ENCODE measurements at places on chromosomes 6 and 20.

DNA sequence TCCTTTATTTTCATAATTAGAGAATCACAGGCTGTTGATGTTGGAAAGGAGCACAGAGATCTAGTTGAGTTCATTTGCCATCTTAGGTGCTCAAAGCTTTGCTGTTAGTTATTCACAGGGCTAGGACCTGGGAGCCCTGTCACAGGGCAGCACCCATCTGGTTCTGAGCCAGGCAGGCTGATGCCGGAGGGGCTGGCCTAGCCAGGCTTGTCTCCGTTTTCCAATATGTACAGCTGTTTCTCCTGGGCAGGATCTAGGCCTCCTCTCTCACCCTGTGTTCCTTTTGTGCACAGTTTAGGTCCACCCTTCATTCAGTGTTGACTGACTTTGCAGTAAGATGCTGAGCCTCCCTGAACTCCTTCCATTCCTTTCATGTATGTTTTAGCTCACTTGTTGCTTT is 33.4 kb downstream of the LRRC1 start:
- DNase-seq: no peak

- DNase-seq: no peak
Measured at GRCh38 chr6:2412731-2413130, 167.3 kb upstream of the GMDS start.

DNA sequence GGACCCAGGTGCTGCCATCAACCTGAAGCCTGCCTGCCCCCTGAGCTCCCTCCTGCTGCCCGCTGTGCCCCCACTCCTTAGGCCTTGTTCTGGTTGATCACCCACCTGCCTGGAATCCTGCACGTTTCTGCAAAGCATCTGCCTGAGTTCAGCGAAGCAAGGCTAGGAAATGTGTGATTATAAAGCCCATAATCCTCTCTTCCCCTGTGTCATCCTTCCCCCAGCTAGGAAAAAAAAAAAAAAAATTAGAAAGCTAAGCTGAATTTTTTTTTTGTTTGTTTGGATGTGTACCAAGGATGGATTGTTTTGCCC is 93.2 kb downstream of the FOXA2 start:
- DNase-seq: no peak

DNA sequence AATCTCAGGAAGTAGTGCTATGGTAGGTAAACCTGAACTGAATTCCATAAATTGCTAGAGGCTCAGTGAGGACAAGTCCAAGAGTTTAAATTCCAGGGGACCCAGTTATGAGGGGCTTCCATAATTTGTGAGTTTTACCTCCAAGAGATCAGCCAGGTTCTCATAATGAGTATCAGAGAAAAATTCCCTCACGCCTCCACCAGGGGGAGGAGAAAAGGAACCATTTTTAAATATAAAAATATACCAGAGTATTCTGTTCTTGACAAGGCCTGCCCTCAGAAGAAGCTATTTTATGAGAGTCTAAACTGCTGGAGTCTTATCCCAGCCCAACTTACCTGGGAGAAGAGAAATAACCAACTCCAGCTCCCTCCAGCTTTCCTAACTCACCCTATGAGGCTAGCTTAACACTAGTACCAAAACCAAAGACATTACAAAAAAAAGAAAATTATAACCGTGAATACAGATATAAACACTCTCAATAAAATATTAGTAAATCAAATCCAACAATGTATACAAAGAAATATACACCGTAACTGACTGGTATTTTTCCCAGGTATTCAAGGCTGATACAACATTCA is 158.7 kb downstream of the TFAP2A start:
- DNase-seq: no peak

GRCh38 chr6:89379281-89379680 is 26.8 kb upstream of the UBE2J1 start:
- no peak for DNase-seq

GRCh38 chr6:18712595-18712994 is 325.4 kb downstream of the RNF144B start:
- DNase-seq: no peak

DNA sequence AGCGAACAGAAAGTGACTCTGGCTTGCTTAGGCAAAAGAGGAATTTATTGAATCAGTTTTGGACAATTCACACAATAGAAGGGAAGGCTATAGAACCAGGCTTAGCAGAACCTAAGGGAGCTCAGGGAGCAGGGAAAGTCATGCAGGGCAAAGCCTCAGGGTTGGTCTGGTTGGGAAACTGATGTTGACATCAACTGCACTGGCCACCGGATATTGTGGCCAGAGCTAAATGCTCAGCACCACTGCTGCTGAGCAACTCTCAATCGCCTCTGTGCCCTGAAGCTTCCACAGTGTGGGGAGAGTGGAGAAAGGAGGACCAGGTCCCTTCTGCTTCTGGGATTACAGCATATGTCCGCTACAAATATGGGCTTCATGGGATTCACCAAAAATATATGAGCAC is 93.3 kb upstream of the GCM1 start:
- no peak for DNase-seq

DNA sequence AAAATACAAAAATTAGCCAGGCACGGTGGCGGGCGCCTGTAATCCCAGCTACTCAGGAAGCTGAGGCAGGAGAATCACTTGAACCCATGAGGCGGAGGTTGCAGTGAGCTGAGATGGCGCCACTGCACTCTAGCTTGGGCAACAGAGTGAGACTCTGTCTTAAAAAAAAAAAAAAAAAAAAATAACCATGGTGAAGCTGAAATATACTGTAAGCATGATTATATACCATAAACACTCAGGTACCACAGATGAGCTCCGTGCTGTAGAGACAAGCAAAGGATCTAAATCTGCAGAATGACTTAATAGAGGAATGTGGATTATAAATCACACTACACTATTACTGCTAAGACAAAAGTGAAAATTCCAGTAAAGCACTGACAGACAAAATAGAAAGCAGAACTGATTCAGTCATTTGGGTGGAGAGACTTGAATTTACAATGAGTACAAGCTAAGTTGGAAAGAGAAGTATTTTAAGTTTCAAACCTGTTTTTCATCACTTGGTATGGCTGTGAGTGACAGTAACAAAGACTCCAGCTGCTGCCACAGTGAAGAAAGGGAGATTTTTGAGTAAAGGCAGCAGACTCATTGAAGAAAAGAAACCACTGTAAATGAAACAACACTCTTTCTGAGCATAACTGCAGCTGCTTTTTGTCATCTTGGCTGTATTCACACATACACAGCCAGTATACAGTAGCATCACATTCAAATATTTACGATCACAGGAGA is 322.1 kb downstream of the RNGTT start:
- peak; percentile 18 for DNase-seq

- no peak for DNase-seq
Measured at GRCh38 chr6:1790684-1791083, 181.0 kb downstream of the FOXC1 start.

GRCh38 chr20:19802492-19803158 is 44.6 kb downstream of the RIN2 start:
- DNase-seq: no peak

DNA sequence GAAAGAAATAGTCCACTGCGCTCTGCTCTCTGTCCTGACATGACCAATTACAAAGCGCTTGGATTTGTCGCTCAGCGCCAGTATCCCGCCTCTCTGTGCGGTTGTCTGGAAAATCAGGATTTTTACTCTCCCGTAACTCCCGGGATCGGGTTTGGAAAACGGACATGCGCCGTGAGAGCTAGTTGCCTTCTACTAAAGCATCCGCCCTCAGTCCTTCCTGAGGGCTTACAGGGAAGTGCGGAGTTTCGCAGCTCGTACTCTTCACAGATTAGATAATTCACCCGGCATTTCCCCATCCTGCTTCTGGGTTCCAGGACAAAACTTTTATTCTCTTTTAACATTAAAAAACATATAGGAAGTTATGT is 427 bp upstream of the MKKS start:
- peak; percentile 99 for DNase-seq

DNA sequence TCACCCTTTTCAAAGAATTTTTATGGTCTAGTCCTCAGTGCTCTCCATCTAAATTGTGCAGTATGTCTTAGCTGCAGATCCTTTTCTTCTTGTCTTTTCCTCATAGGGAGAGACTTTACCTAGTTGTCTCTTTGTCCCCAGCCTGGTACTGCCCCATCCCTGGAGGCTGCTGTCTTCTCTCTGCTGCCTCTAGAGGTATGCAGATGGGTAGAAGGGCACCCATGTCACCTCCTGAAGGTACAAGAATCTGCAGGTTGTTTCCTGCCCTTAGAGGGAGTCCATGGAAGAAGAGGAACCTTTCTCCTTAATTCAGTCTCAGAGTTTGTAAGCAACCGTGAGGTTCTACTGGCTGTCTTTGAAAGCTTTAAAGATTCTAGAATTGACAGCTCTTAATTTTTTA is 39.1 kb downstream of the MCM8 start:
- no peak for DNase-seq

GRCh38 chr20:63740627-63741353 is 1.2 kb downstream of the SLC2A4RG start:
- DNase-seq: peak; percentile 67

GRCh38 chr6:89284963-89285735 is 29.9 kb downstream of the GABRR2 start:
- no peak for DNase-seq

GRCh38 chr20:36498386-36499179 is 42.7 kb upstream of the MYL9 start:
- no peak for DNase-seq

- DNase-seq: no peak
Measured at GRCh38 chr20:39627765-39628164, 665.6 kb downstream of the DHX35 start.

- DNase-seq: peak; percentile 19
Measured at GRCh38 chr6:27693766-27694546, 218.2 kb downstream of the OR2B2 start.

DNA sequence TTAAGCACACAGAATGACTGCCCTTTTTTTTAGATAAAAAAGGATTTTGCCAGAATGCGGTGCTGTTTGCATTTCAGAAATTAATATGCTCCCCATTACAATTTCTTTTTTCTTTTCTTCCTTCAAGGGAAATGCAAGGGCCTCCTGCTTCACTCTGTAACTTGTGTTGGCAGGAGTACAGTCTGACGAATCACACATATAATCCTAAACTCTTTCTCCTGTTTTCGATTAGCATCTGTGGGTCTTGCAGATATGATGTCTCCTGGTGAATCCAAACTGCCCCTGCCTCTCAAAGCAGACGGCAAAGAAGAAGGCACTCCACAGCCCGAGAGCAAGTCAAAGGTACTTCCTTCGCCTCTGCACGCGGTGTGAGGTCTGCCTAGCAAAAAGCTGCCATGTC is 149.5 kb downstream of the TMEM242 start:
- DNase-seq: no peak

DNA sequence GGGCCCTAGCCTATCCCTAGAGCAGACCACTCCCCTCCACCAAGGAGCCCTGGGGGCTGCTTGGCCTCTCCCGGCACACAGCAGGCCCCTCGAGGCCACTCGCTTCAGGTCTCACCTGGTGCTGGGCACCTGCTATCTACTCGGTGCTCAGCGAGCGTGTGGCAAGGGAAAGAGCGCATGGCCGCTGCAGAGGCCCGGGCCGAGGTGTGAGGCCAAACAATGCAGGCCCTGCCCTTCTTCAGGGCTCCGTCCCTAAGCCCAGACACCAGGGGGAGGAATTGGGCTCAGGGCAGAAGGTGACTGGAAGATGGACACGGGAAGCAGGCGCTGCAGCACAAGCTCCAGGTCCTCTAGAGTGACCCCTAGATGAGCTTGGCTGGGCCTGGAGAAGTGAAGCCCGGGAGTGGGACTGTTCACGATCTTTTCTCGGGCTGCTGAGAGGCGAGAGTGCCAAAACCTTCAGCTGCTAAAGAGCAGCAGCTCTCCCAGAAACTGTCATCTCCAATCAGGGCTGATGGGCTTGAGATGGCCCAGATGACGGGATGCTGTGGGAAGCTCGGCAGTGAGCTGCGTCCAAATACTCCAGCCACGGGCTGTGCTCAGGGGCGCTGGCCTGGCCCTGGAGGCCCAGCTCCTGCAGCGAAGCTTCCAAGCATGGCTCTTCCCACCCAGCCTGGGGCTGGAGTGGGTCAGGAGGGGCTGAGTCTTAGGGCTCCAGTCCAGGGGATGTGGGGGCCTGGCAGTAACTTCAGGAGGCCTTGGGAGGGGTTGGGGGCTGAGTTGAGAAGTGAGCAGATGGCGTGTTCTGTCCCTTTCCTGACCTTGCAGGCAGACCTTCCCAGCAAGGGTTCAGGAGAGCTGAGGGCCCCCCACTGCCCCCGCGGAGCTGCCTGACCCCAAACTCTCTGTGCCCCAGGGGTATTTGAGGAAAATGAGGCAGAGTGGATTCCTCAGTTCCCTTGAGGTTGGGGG is 43.7 kb downstream of the APCDD1L start:
- DNase-seq: no peak

- DNase-seq: peak; percentile 37
Measured at GRCh38 chr6:25138233-25138933, 140.8 kb upstream of the CARMIL1 start.

DNA sequence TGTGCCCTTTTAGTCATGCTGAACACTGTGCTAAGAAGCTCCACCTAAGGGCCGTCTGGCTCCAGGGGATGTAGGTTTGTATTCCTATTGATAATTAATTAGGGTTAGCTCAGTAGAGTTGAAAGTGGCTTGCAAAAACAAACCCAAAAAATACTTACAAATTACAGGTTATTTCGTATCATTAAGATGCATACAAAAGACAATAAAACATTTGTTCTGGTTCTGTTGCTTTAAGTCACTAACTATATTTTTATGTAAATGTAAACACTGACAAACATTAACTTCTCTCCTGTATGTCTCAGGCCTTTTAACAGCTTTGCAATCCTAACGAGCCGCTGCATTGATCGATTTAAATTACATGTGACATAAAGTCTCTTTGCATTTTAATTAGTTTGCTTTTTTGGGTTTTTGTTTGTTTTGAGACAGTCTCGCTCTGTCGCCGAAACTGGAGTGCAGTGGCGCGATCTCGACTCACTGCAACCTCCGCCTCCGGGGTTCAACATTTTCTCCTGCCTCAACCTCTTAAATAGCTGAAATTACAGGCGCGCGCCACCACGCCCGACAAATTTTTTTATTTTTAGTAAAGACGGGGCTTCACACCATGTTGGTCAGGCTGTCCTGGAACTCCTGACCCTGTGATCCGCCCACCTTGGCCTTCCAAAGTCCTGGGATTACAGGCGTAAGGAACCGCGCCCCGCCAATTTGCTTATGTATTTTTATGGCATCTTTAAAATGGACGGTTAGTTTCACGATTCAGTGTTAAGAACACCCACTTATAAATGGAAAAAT is 110.9 kb downstream of the HFE start:
- no peak for DNase-seq

- no peak for DNase-seq
Measured at GRCh38 chr6:160461641-160462040, 113.5 kb downstream of the SLC22A3 start.

GRCh38 chr20:32651537-32651936 is 22.2 kb downstream of the C20orf203 start:
- DNase-seq: no peak

- DNase-seq: no peak
Measured at GRCh38 chr20:43699941-43700565, 26.7 kb downstream of the GTSF1L start.

DNA sequence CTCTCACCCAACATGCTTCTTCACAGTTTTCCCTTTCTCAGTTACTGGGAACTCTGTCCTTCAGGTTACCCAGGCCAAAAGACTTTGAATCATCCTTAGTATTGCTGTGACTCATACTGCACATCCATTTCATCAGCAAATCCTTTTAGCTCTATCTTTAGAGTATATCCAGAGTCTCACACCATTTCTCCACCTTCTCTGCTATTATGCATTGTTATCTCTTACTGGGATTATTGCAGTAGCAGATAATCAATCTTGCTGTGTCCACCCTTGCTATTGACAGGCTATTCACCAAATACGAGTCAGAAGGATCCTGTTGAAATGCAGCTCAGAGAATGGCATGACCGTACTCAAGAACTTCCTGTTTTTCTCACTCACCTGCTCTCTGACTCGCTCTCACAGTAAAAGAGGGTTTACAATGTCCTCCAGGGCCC is 57.3 kb downstream of the BCKDHB start:
- DNase-seq: no peak
